Pancreas (tissue), 10 donors: ENCODE measurements at places on chromosomes 6 and 20. TPM values are rescaled to one million over a fixed set of nuclear protein-coding genes. Genes with fewer than 3 reads are reported as not detected.

GRCh38 chr6:19552076-19552475 lies 285.1 kb upstream of the ID4 start:
- DNase-seq = no peak

DNA sequence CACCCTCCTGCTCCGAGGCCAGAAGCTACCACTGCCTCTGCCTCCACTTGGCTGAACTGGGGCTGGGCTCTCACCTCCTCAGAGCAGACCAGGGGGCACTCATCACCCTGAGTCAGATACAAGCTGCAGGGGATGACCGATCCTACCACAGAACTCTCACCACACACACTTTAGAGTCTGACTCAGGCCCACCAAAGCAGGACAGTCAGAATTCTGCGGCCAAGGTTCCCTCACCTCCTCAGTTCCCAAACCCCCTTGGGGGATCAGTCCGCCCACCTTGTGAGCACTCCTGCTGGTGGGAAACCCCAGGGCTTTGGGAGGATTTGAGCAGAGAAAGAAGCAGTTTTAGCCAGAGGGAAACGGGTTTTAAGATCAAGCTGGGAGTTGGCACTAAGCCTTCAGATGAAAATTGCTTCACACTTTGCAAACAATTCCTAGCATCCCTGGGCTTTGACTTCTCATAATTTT lies 587.8 kb upstream of the JAG1 start:
- DNase-seq = no peak

DNA sequence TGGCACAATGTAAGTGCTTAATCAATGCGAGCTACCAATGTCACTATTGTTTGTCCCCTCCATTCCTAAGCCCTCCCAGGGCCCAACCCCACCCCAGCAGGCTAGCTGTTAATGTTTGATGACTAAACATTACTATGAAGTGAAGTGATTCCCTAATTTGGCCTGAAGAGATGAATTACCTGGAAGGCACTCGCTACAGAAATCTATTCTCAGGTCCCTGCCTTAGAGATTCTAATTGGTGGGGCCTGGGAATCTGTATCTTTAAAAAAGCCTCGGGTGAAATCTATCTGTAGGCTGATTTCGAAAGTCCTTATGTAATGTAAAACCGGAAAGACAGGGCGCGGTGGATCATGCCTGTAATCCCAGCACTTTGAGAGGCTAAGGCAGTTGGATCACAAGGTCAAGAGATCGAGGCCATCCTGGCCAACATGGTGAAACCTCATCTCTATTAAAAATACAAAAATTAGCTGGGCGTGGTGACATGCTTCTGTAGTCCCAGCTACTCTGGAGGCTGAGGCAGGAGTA lies 16.9 kb upstream of the SNAI1 start:
- no peak for DNase-seq

GRCh38 chr6:113292646-113293422 lies 564.3 kb upstream of the MARCKS start:
- no peak for DNase-seq

COL19A1 gene
- 0.61 TPM for total RNA-seq

PCSK2 gene
- 5.5 TPM for total RNA-seq

CTCFL gene
- not detected for total RNA-seq

SYCP2L gene
- total RNA-seq = 1.5 TPM

SLC22A16 gene
- 0.35 TPM for total RNA-seq

DNA sequence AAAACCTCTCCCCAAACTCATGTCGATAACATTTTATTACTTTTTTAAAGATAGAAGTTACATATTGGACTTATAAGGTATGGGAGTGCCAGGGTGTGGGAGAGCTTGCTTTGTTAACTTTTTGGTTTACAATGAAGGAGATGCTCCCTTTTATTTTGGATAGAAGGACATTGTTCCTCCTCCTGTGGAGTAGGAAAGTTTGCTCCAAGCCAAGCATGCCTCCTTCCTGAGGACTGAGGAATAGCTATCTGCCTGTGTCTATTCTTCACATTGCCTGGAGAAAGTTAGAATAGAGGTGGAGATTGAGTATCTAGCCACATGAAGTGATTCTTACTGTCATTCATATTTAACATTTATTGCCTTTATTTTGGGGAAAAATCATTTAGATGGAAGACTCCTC lies 71.9 kb downstream of the EYA4 start:
- DNase-seq = no peak

DNA sequence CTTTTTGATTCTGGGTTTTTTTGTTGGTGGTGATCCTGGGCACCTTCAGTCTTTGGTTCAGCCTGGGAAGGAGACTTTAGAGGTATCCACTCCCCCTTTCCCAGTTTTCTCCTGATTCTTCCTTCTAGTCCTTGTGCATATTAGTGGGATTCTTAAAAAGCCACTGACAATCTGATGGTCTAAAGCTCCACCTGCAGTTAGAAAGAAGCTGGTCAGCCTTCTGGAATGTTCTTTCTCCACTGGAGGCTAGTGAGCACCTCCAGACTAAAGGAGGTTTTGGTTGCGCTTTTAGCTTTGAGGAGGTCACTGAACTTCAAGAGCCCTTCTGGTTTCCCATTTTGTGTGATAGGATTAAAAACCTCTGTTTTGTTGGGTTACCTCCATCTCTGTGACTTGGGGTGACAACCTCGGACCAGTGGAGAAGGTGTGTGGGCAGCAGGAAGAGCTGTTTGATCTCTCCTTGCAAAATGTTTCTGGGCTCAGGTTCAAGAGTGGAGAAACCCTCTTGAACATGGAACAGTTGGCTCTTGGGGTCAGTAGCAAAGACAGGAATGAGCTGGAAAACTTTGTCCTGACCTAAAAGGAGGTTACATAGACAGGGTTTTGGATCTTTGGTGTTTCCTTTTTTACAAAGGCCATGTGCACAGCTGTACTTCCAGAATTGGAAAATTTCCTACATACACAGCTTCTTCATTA lies 29.0 kb downstream of the JARID2 start:
- DNase-seq = no peak

DNA sequence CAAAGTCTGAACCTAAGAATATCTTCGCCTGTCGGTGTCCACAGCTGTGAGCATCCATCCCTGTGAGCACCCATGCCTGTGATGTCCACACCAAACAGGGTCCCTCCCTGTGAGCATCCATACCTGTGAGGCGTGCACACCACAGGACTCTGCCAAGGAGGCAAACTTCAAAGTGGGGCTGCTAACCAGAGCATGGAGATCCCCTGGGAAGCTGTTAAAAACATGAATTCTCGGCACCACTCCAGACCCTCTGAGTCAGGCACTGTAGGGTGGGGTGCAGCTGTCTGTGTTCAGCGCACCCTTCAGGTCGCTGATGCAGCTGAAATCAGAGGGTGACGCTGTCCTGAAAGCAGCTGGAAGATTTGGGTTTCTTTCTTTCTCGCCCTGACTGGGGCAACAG lies 85.4 kb upstream of the NXT1 start:
- DNase-seq = no peak

- DNase-seq = no peak
Measured at GRCh38 chr6:137173501-137173900, at the start of gene IL22RA2. Gene IL22RA2 (minus strand): TSS chr6:137173644. CDS start chr6:137161749, 11,895 bp downstream.

- DNase-seq = no peak
Measured at GRCh38 chr6:132017942-132018341, 66.8 kb upstream of the CCN2 start.

DNA sequence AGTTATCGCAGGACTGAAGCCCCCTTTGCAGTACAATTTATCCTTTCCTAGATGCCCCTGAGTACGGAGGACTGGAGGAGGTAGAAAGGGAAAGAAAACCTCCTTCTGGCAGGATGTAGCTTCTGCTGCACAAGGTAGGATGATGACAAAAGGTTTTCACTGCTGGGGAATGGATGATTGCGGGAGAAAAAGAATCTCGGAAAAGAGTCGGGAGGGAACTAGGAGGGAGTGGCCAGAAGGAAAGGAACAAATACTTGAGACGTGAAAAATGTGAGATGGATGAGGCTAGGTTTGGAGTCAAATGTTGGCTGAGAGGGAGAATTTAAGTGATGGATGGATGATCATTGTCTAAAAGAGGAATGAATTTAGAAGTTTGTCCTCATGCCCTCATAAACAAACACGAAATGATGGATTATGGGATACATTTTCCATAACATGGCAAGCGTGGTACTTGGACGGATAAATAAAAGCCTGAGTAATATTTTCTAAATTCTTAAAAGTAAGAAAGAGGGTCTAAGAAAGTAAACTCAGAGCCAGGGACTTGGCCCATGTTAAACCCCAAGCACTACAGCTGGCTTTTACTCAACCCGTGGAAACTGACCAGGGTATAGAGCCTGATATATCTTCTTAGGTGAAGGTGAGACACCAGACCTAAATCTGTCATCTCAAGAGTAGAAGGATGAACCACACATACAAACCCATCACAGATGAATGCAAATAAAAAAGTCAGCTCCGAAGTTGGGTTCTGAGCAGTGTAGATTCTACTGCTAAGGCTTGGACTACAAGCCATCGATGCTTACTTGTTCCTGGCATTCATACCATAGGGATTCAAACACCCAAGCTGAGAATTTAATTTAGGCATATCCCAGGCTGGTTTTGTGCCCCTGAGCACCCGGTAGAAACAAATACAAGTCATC lies 72.4 kb downstream of the HFE start:
- no peak for DNase-seq

DNA sequence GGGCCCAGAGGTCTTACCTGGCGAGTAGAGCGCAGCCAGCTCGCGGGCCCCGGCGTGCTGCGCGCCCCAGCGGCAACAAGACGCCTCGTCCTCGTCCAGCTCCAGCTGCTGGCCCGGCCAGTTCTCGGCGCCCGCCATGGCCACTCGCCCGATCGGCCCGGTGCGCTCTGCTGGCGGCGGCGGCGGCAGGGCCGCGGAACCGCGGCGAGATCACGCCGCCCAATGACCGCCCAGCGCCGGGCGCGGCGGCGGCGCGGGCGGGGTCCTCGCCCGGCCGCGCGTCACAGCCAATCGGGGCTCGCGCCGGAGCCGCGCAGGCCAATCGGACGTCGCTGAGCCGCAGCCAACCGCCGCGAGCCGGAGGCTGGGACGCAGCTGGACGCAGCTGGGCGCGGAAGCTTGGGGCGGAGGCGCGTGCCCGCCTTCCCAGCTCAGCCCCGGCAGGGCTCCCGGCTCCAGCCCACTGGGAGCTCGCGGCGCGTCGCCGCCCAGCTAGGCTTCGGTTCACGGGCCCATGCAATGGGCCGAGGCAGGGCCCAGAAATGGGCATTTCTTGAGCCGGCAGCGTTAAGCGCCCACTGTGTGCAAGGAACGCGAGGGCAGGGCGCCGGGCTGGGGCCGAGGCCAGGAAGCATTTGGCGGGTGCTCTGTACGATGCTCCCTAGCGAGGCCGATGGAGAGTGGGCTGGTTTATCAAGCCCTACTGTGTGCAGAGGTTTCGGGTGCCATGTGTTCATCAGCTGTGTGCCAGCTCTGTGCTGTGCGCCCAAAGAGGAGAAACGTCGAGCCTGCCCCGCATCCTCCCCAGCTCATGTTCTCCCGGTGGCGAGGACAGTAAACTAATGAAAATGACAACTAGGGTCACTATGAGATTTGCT lies at the start of gene PEDS1:
PEDS1 (minus strand) TSS at position 224 of the 878 bp plus-strand sequence; CDS start at position 138, 86 bp downstream.
- peak; percentile 95 for DNase-seq

SMLR1 gene
- 0.12 TPM for total RNA-seq

DNA sequence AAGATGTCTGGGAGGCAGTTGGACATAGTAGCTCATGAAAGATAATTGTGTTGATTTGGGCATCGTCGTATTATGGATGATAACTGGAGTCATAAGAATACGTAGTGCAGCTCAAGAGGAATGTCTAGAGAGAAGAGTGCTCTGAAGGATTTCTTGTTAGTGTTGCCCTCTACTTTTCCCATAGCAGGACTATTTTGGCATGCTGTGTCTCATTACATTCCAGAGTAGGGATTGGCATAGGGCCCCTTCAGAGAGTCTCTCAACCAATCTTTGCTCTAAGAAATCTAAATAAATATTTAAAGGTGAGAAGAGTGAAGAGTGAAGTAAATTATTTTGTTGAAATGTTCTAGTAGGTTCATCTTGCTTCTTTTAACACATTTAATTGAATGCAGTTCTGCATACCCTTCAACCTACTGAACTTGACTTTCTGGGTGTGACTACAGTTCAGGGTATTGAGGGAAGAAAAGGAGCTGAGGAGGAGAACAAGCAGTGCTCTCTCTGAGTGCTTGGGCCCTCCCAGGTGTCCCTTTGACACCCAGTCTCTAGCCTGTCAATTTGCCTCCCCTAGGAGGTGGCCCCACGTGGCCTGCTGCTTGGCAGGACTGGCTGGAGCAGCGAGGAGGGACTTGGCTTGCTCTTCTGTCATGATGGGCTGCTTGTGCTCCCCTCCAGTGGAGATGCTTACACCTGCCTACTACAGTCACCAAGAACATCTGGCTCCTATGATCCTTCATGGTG lies 33.3 kb downstream of the SOBP start:
- no peak for DNase-seq

ANKRD60 gene
- not detected for total RNA-seq

HM13 gene
- total RNA-seq = 179 TPM

DNA sequence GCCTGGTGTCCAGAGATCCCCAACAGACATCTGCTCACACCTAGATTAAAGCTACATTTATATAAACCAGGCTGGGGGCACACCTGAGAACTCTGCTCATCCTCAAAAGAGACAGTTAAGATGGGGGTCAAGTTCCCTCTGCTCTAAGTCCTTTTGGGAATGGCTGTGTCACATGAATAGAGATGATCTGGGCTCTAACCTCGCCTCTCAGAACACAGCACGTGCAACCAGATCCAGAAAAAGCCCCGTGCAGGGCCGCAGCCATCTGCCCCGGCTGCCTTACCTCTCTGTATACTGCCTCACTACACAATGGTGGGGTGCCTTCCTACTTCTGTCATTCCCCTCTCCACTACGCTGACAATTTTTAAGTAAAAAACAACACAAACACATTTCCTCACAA lies 5.9 kb downstream of the MTCH1 start:
- no peak for DNase-seq

GRCh38 chr6:142903812-142904211 lies 41.2 kb downstream of the HIVEP2 start:
- no peak for DNase-seq

LAMA2 gene
- 18.1 TPM for total RNA-seq

LY6G6C gene
- not detected for total RNA-seq

GRCh38 chr6:69096681-69097080 lies 461.6 kb downstream of the ADGRB3 start:
- no peak for DNase-seq

GRCh38 chr6:38612143-38612965 lies 27.4 kb downstream of the BTBD9 start:
- no peak for DNase-seq

- no peak for DNase-seq
Measured at GRCh38 chr6:120938876-120939472, 395.3 kb downstream of the TBC1D32 start.

DNA sequence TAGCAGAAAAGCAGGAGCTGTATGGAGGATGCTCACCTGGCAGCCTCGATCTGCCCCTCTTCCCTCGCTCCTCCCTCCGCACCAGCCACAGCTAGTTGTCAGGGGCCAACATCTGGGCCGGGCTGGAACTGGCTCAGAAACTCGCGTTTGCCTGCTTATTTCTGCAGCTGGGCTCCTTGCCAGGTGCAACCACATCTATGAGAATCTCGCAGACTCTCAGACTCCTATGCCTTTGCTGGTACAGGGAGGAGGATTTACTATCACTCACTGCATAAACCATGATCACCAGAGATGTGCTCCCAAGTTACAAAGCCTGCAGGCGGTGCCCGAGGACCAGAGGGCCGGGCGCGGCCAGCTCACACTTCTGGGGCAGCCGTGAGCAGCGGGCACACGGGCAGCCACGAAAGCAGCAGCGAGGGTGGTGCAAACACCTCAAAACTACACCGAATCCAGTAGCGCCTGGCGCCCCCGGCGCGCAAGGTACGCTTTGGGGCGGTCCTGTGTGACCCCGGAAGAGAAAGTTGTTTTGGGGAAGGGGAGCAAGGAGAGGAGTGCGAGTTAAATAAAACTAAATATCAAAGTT lies 577 bp upstream of the LRRC1 start:
- peak; percentile 60 for DNase-seq

- no peak for DNase-seq
Measured at GRCh38 chr6:63788569-63788968, 153.0 kb downstream of the PHF3 start.

SOX18 gene
- 5.8 TPM for total RNA-seq

- no peak for DNase-seq
Measured at GRCh38 chr20:38075161-38075998, 41.8 kb downstream of the RPRD1B start.
